ENCODE measurements at places on chromosomes 7 and 10. TPM values are rescaled to one million over a fixed set of nuclear protein-coding genes. Genes with fewer than 3 reads are reported as not detected.

CPA1 gene
- total RNA-seq, result not detected

ASIC3 gene
- total RNA-seq, result under 0.01 TPM

POLR2J2 gene
- 3.2 TPM for total RNA-seq

ZNF488 gene
- under 0.01 TPM for total RNA-seq

USP6NL gene
- 12.5 TPM for total RNA-seq

OR2A42 gene
- total RNA-seq, result not detected

STARD3NL gene
- 108 TPM for total RNA-seq

INMT gene
- total RNA-seq, result 0.11 TPM

CPEB3 gene
- 0.55 TPM for total RNA-seq

EGR2 gene
- total RNA-seq, result 1.6 TPM

GRM8 gene
- total RNA-seq, result not detected

KCNIP2 gene
- total RNA-seq, result 0.62 TPM

PTF1A gene
- not detected for total RNA-seq

RASA4B gene
- total RNA-seq, result 0.89 TPM
